ENCODE measurements at places on chromosomes 2 and 18.

- no peak for DNase-seq
These were observed 54.5 kb downstream of the TBC1D8 start for GRCh38 chr2:101096619-101097142.

DNA sequence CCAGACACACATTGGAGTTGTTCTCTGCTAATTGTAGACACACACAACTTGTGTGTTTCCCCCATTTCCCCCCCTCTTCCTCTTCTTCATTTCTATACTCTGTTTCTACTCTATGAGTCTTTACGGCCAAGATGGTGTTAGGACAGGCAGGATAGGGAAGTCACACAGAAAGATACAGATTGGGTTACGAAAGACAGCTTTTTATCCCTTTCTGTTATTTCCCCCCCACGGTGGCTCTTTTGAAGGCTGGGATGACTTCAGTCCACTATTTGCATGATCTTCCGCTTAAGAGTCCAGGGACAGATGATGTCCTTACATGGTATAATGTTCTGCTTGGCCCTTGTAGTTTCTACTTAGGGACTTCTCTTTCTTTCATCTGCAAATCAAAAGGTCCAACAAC is 1.6 kb upstream of the EMILIN2 start:
- DNase-seq = no peak

- DNase-seq = no peak
These were observed 192.1 kb upstream of the ID2 start for GRCh38 chr2:8489751-8490150.

- DNase-seq = peak; percentile 71
These were observed at the start of gene GALNT3 for GRCh38 chr2:165793779-165794535. Gene GALNT3 (minus strand): TSS chr2:165794247. CDS start chr2:165770700, 23,547 bp downstream.

DNA sequence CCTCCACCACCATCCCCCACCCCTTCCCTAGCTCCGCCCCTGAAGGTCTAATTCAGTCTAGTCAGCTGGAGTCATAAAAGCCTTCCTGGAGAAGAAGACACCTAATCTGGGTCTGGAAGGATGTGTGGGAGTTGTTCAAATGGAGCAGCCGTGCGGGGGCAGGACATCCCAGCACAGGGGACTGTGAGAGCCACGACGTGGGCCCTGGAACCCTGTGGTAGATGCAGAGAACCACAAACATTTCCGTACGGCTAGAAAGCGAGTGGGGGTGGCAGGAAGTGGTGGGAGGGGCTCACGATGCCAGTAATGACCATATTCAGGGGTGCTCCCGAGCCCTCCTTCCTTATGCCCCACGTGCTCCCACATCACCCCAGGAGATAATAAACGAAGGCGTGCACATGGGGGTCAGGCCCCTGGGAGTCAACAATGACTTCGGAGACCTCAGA is 20.9 kb upstream of the COL6A3 start:
- DNase-seq = peak; percentile 88

DNA sequence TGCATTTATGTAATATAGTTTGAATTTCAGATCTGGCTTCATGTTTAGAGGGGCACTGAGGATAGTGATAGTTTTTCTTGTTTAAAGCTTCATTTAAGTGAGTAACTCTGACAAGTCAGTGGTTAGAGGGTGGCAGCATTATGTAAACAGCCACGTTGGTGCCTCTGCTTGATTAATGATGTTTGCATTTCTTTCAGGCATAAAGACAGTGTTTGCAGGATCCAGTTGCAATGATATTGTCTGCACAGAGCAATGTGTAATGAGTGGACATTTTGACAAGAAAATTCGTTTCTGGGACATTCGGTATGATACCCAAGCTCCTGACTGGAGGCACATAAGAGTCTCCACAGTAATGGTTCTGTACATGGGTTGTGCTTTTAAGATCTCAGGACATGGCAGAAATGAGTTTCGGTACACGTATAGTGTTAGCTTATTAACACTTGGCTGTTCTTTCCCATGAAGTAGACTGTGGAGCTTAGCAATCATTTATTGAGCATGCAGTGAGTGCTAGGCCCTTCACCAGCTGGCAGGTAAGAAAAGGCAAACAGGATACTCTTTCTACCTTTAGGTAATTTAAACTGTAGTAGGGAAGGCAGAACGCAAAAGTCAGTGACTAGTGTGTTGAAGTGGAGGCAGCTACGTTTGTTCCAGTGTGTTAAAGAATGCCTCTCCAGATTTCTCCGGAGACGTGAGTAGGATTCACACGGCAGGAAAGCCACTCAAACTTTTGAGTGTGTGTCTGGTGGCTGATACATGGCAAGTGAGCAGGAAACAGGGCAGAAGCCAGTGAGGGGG is 17.4 kb upstream of the SAG start:
- DNase-seq = no peak

DNA sequence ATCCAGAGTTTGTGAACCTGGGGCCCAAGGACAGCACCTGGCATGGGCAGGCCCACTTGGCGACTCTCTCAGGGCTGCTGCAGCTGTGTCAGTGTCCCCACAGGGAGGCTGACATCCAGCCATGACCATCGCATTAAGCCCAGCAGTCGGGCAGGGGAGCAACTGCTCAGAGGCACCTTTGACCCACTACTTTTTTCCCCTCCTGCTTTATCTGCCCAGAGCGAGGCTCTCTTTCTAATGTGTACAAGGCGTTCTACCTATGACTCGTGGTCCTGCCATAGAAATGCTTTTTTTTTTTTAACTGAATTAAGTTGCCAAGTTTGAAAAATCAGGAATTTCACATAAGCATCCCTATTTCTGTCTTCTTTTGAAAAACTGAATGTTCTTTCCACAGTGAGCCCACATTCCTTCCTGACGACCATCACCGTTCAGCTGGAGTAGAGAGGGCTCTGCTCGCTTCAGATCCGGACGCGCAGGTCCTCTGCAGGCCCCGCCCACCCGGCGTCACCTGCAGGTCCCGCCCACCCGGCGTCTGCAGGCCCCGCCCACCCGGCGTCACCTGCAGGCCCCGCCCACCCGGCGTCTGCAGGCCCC is 403 bp upstream of the CLUL1 start:
- peak; percentile 76 for DNase-seq

DNA sequence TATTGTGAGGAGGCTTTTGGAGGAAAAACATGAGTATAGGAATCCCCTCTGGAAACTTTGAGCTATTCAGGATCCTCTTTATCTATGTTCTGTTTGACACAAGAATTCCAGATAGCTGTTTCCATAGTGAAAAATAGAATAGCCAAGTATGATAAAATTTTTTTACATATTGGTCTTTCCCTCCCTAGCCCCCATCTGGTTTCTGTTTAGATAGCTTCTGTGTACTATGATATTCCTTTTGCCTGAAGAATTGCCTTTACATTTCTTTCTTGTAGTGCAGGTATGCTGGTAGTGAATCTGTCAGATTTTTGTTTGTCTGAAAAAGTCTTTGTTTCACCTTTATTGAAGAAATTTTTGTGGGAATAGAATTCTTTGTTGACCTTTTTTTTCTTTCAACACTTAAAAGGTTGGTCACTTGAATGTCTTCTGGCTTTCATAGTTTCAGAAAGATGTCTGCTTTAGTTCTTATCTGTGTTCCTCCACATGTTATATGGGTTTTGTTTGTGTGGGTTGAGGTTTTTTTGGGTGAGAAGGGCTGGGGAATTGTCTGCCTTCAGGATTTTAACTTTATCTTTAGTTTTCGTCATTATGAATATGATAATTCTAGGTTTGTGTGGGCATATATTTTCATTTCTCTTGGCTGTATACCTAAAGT is 29.9 kb upstream of the FBLN7 start:
- DNase-seq = no peak

- DNase-seq = no peak
These were observed 648.1 kb downstream of the CPS1 start for GRCh38 chr2:211204456-211204855.

- DNase-seq = no peak
These were observed 69.6 kb upstream of the RMDN2 start for GRCh38 chr2:37855283-37856041.

GRCh38 chr2:11822746-11823451 is 76.5 kb downstream of the LPIN1 start:
- DNase-seq = peak; percentile 51

DNA sequence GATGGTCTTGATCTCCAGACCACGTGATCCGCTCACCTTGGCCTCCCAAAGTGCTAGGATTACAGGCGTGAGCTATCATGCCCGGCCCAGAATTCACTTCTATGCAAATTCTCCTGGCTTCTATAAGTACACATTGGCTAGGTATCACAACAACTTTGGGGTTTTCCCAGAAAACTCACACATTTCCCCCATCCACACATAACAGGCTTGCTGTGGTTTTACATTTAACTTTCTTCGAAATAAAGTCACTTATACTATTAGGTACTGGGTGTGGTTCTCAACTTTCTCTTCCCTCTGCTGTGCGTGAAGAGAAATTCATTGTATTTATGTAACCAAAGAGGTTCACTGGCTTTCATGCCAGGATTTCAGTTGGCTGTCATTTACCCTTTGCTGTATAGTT is 439.4 kb upstream of the CWC22 start:
- DNase-seq = no peak

DNA sequence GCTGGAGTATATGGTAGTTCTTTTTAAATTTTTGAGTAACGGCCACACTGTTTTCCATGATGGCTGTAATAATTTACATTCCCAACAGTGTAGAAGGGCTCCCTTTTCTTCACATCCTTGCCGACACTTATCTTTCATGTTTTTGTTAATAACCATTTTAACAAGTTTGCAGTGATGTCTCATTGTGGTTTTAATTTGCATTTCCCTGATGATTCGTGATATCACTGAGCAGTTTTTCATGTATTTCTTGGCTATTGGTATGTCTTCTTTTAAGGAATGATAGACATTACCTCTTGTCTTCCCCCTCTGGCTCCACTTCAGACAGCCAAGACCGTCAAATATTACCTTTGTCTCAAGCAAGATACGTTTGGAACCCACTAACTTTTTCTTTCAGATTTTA is 371.1 kb upstream of the NRP2 start:
- no peak for DNase-seq

DNA sequence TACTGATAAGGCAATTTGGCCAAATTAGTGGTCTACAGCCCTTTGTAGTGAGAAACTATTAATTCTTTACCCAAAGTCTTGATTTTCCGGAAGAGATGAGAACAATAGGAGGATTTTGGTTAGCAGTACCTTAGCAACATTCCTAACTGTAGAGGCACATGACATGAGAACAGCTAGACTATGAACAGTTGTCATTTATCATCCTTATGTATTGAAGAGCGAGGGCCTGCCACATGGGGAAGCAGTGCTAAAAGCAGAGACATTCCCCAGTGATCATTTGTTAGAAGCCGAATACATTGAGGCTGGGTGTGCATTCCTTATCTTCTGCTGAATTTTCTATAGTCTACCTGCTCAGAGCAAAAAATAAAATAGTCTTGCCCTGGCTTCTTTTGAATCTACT is 65.2 kb downstream of the RBBP8 start:
- no peak for DNase-seq

DNA sequence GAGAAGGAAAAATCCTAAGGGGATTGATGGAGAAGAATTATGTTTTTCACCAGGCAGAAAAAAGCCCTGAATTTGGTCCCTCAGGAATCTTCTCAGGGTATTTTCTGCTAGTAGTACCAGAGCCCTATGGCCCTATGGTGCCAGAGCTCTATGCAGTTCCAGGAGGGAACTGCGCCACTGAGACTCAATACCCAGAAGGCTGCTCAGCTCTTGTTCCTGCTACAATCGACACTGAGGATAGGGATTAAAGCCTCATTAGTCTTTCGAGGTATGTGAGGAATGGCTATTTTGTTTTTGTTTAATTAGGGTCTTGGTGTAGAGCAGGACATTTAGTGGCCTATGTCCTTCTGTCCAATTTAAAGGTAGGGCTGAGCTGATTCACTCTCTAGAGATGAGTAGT is 21.7 kb upstream of the PPP3R1 start:
- no peak for DNase-seq

- no peak for DNase-seq
These were observed 243.9 kb downstream of the PRKCE start for GRCh38 chr2:45895241-45895861.

- DNase-seq = no peak
These were observed 247.1 kb downstream of the MYCN start for GRCh38 chr2:16187482-16187817.

GRCh38 chr2:128448331-128449225 is 129.9 kb upstream of the HS6ST1 start:
- peak; percentile 45 for DNase-seq

DNA sequence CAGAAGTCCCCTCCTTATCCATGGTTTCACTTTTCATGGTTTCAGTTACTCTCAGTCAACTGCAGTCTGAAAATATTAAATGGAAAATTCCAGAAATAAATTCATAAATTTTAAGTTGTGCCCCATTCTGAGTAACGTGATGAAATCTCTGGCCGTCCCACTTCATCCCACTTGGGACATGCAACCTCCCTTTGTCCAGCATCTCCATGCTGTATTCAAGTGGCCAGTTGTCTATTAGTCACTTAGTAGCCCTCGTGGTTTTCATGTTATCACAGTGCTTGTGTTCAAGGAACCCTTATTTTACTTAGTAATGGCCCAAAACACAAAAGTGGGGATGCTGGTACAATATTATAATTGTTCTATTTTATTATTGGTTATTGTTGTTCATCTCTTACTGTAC is 18.0 kb upstream of the DAPL1 start:
- no peak for DNase-seq

DNA sequence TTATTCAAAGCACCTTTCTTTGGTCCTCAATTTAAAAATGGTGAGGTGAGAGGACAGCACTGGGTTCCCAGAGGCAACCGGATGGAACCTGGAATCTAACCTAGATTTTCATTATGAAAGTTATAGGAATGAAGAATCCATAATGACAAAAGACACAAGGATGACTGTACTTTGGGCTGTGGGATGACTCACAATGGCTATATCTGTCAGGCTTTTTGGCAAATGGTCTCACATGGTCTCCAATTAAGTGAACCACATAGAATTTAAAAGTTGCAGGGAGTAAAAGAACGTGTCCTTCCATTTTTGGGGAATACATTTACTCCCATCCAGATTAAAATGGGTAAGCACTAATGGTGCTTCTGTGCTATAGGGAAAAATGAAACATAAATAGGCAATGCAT is 31.8 kb upstream of the LYPD1 start:
- no peak for DNase-seq

DNA sequence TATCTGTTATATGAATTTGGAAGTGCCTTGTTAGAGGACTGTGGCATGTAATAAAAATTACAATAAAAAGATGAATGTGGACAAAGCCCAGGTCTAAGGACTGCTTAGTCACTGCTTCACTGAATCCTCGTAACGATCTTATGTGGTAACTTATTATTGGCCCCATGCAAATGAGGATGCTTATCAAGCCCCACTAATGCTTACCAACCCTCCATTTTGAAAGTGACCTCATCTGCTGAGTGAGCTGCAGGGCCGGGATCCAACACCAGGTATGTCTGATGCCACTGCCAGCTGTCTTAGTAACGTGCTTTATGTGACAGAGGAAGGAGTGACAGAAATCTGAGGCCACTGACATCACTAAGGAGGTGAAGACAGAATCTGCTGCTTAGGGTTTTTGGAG is 65.3 kb upstream of the CCDC85A start:
- DNase-seq = no peak

- no peak for DNase-seq
These were observed 126.6 kb downstream of the ZNF532 start for GRCh38 chr18:58991167-58991798.

GRCh38 chr2:168097431-168097830 is 150.0 kb downstream of the STK39 start:
- DNase-seq = no peak

- no peak for DNase-seq
These were observed 98.6 kb upstream of the KLF7 start for GRCh38 chr2:207264310-207264709.

All from activated CD8-positive, alpha-beta memory T cell treated with anti-CD3 and anti-CD28 coated beads for 24 hours (primary cell).